ENCODE measurements at places on chromosomes 1 and 21. TPM values are rescaled to one million over a fixed set of nuclear protein-coding genes. Genes with fewer than 3 reads are reported as not detected.

- no peaks in the 10 kb centered on the region for H3K4me1 ChIP-seq
- no peaks in the 10 kb centered on the region for H3K36me3 ChIP-seq
- no peak overlapping the region for H3K4me3 ChIP-seq
- H3K27me3 ChIP-seq, result no peaks in the 10 kb centered on the region
- H3K27ac ChIP-seq, result no peak overlapping the region
Observed at GRCh38 chr21:44729336-44730027, 18.1 kb upstream of the TSPEAR start.

GRCh38 chr1:88284666-88285366 is 399.3 kb upstream of the PKN2 start:
- no peak overlapping the region for H3K4me3 ChIP-seq
- no peak overlapping the region for H3K27ac ChIP-seq
- H3K36me3 ChIP-seq, result peaks cover 2% of the 10 kb centered on the region
- DNase-seq, result no peak

The PCAT6 gene
- 6.4 TPM for total RNA-seq

The LRRC38 gene
- 0.72 TPM for total RNA-seq

- no peak for DNase-seq
- no peaks in the 10 kb centered on the region for H3K27me3 ChIP-seq
- H3K4me3 ChIP-seq, result peak overlapping the region; percentile 4
- H3K27ac ChIP-seq, result no peak overlapping the region
Observed at GRCh38 chr1:108685529-108685928, 6.6 kb upstream of the PRPF38B start.

The DRAXIN gene
- 20.1 TPM for total RNA-seq

The PTPN14 gene
- 79.0 TPM for total RNA-seq

DNA sequence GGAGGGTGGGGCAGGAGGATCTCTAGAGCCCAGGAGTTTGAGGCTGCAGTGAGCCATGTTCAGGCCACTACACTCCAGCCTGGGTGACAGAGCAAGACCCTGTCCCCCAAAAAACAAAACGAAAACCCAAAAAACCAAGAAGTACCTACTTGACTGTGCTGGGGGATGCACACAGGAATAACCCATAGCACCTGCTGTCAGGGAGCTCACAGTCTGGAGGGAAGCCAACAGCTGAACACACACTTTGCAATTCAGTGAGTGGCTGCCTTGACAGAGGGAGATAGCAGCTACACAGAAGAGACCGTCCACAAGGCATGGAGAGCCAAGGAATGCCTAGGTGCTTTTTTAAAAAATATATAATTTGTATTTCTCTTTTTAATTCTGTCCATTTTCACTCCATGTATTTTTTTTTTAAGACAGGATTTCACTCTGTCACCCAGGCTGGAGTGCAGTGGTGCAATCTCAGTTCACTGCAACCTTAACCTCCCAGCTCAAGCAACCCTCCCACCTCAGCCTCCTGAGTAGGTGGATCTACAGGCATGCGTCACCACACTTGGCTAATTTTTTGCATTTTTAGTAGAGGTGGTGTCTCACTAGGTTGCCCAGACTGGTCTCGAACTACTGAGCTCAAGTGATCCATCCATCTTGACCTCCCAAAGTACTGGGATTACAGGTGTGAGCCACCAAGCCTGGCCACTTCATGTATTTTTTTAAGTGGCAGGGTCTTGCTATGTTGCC is 68.7 kb downstream of the NID1 start:
- no peak overlapping the region for H3K27ac ChIP-seq
- no peak for DNase-seq
- no peaks in the 10 kb centered on the region for H3K4me1 ChIP-seq
- no peaks in the 10 kb centered on the region for H3K36me3 ChIP-seq
- H3K27me3 ChIP-seq, result no peaks in the 10 kb centered on the region
- H3K4me3 ChIP-seq, result no peak overlapping the region

GRCh38 chr1:111848852-111849545 is 93.3 kb downstream of the DDX20 start:
- no peak overlapping the region for H3K27ac ChIP-seq
- no peak overlapping the region for H3K4me3 ChIP-seq
- no peaks in the 10 kb centered on the region for H3K36me3 ChIP-seq
- peaks cover 10% of the 10 kb centered on the region for H3K4me1 ChIP-seq
- no peak for DNase-seq

The S100A12 gene
- total RNA-seq, result not detected

DNA sequence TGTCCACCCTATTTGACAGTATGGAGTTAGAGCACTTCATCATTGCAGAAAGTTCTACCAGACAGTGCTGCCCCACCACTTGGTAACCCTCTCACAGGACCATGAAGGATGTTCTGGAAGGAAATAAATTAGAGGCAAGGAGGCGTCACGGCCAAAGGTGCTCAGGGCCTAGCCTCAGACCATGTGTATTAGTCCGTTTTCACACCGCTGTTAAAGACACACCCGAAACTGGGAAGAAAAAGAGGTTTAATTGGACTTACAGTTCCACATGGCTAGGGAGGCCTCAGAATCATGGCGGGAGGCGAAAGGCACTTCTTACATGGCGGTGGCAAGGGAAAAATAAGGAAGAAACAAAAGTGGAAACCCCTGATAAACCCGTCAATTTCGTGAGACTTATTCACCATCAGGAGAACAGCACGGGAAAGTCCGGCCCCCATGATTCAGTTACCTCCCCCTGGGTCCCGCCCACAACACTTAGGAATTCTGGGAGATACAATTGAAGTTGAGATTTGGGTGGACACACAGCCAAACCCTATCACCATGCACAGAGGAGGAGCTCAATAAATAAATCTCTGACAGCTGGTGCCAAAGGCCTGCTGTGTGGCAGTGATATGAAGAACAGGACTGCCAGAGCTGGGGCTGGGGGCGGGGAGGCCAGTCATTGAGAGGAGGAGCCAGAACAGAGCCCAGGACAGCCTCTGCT is 75.8 kb downstream of the FHAD1 start:
- no peak overlapping the region for H3K27ac ChIP-seq
- H3K4me3 ChIP-seq, result peak overlapping the region; percentile 35
- peaks cover 7% of the 10 kb centered on the region for H3K4me1 ChIP-seq
- DNase-seq, result no peak

The THEM4 gene
- total RNA-seq, result 8.8 TPM

- H3K4me1 ChIP-seq, result no peaks in the 10 kb centered on the region
- DNase-seq, result no peak
- no peak overlapping the region for H3K4me3 ChIP-seq
Observed at GRCh38 chr1:93253516-93253915, 73.0 kb downstream of the CCDC18 start.

The NPPB gene
- total RNA-seq, result not detected

All from H9 (cell line).